CD4-positive, CD25-positive, alpha-beta regulatory T cell (primary cell): ENCODE measurements at places on chromosomes 6 and 20. TPM values are rescaled to one million over a fixed set of nuclear protein-coding genes. Genes with fewer than 3 reads are reported as not detected.

- H3K27me3 ChIP-seq = no peaks in the 10 kb centered on the region
- no peak overlapping the region for H3K27ac ChIP-seq
- H3K36me3 ChIP-seq = no peaks in the 10 kb centered on the region
These were observed 57.1 kb upstream of the RBM24 start for GRCh38 chr6:17224056-17224455.

DNA sequence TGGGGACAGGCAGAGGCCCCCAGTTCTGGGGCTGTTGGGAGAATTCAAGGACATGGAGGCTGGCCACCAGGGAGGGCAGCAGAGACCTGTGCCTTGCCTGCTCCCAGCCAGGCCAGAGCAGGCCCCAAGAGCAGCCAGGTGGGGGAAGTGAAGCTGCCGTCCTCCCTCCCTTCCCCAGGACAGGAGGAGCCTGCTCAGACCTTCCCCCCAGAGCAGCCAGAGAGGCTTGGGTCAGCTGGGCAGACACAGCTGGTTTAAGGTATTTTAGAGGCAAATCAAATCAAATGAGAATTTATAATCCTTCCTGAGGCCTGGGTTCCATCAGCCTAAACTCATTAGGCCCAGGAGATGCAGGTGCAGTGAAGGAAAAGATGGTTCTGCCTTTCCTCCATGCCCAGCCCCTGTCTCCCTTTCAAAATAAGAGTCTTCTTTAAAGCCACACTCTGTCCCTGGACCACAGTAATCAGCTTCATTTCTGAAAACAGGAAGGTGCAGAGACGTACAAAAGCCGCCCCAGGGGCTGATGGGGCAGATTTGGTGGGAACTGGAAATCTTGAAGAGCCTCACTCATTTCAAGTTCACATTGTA lies 21.7 kb downstream of the BMP7 start:
- no peak overlapping the region for H3K27ac ChIP-seq
- no peaks in the 10 kb centered on the region for H3K36me3 ChIP-seq
- no peaks in the 10 kb centered on the region for H3K27me3 ChIP-seq
- no peak overlapping the region for H3K4me3 ChIP-seq
- DNase-seq = no peak
- H3K4me1 ChIP-seq = no peaks in the 10 kb centered on the region

GRCh38 chr6:15987569-15987968 lies 141.3 kb upstream of the MYLIP start:
- no peaks in the 10 kb centered on the region for H3K4me1 ChIP-seq
- H3K27me3 ChIP-seq = peaks cover 1% of the 10 kb centered on the region
- H3K36me3 ChIP-seq = no peaks in the 10 kb centered on the region
- DNase-seq = no peak

- DNase-seq = no peak
- H3K4me1 ChIP-seq = no peaks in the 10 kb centered on the region
- no peak overlapping the region for H3K4me3 ChIP-seq
These were observed 794.6 kb downstream of the TFAP2A start for GRCh38 chr6:9620263-9620662.

CCDC170 gene
- not detected for total RNA-seq

NHLRC1 gene
- 0.67 TPM for total RNA-seq
